ENCODE measurements at places on chromosomes 1 and 21. TPM values are rescaled to one million over a fixed set of nuclear protein-coding genes. Genes with fewer than 3 reads are reported as not detected.
A peak's percentile ranks its signal among the peaks of the same experiment; 100 is the strongest.

The LRRN2 gene
- not detected for total RNA-seq

GRCh38 chr1:29706936-29707335 is 470.6 kb downstream of the PTPRU start:
- no peak overlapping the region for H3K4me3 ChIP-seq
- no peak overlapping the region for H3K27ac ChIP-seq
- DNase-seq, result peak; percentile 31
- peaks cover 22% of the 10 kb centered on the region for H3K27me3 ChIP-seq

The MR1 gene
- 37.4 TPM for total RNA-seq

The TLR5 gene
- total RNA-seq, result 1.0 TPM

DNA sequence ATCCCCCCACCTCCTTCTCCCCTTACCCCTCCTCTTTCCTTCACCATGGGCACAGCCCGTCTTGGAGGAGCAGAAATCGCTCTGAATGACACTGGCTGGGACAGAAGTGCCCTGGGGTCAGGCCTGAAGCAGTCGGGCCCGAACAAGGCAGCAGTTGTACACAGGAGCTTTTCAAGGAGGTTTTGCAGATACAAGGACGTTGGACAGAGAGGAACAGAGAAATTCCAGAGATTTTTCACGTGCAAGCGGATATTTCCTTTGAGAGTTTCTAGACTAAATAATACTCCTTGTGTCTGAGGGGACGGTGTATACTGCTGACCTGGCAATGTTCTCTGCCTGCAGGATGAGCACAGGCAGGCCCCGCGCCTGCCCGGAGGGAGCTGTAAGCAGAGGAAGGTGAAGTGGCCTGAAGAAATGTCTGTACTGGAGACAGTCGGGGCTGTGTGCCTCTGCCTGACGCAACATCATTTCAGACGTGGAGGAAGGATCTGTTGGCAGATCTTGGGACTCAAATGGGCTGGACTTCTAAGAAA is 95.3 kb upstream of the SLC25A33 start:
- no peak for DNase-seq
- H3K27me3 ChIP-seq, result peaks cover 16% of the 10 kb centered on the region
- no peak overlapping the region for H3K27ac ChIP-seq
- no peak overlapping the region for H3K4me3 ChIP-seq
- H3K4me1 ChIP-seq, result no peaks in the 10 kb centered on the region

DNA sequence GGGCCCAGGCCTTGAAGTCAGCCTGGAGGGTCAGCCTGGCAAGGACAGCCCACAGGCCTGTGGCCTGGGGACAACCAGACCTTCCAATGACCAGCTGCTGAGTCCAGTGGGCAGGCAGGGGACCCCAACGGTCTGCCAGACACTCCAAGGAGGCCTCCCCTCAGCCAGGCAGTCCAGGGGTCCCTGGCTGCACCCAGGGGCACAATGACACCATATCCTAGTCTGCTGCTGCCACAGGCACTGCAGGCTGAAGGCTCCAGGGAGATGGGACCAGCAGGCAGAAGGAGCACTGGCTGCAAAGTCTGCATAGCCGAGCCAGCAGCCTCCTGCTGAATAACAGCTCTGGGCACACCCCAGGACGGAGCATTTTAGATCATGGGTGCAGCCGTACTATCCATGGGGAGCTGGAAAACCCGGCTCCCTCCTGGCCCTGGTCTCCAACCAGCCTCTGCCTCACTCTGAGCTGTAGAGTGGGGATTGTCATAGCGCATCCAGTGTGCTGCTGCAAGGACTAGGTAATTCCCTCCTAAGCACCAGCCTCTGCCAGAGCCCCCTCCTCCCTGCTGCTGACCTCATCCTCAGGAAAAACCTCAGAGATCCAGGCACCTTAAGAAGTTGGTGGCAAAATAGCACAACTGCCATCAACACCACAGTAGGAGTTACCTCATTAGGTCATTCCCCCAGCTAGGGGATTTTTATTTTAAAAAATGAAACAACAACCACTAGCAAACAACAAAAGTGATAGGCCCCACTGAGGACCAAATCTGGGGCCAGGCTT is 4.8 kb upstream of the LAPTM5 start:
- peaks cover 73% of the 10 kb centered on the region for H3K4me1 ChIP-seq
- H3K27ac ChIP-seq, result peak overlapping the region; percentile 48
- DNase-seq, result no peak

- no peak overlapping the region for H3K27ac ChIP-seq
- peak; percentile 15 for DNase-seq
- peaks cover 45% of the 10 kb centered on the region for H3K27me3 ChIP-seq
- no peak overlapping the region for H3K4me3 ChIP-seq
- no peaks in the 10 kb centered on the region for H3K4me1 ChIP-seq
Observed at GRCh38 chr1:179599623-179600249, 8.1 kb downstream of the TDRD5 start.

DNA sequence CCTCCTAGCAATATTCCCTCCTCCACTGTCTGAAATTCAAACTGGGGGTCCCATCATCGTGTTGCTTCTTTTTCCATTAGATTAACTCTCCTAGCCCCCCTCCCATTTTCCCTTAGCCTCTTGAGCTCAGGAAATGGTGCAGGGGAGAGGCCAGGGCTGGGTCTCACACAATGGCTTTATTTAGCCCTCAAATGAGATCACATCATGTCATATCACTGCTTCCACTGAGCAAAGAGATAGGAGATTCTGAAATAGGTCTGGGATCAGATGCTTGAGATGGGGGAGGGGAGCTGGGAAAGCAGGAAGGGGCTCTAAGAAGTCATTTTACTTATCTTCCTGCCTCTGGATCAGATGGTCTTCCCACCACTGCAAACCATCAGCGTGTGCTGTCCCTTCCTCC is 17.8 kb upstream of the ARHGEF2 start:
- peaks cover 10% of the 10 kb centered on the region for H3K4me1 ChIP-seq
- H3K27ac ChIP-seq, result no peak overlapping the region
- no peaks in the 10 kb centered on the region for H3K36me3 ChIP-seq
- H3K4me3 ChIP-seq, result no peak overlapping the region
- no peak for DNase-seq

DNA sequence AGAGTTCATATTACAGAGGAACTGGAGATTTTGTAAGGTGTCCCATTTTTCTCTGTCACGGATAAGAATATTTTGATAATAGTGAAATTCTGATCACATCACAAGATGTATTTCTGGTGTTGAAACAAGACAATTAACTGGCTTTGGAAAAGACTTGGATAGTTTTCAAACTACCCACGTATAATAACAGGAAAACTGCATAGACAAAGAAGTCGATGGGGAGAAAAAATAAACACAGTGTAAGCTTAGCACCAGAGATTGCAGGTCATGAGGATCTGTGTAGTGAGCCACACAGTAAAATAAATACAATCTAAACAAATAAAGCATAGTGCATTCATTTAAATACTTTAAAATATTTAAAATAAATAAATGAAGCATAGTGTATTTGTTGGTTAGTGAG is 452.3 kb upstream of the ADAMTS5 start:
- no peaks in the 10 kb centered on the region for H3K4me1 ChIP-seq
- DNase-seq, result no peak
- H3K36me3 ChIP-seq, result no peaks in the 10 kb centered on the region
- H3K27me3 ChIP-seq, result no peaks in the 10 kb centered on the region
- no peak overlapping the region for H3K27ac ChIP-seq

Data from activated CD4-positive, alpha-beta T cell treated with anti-CD3 and anti-CD28 coated beads, Interleukin-2, amount 10 ng/mL, durations not matched to agents 7 days and 5 days (primary cell).